Stimulated activated CD8-positive, alpha-beta memory T cell treated with anti-CD3 and anti-CD28 coated beads, Interleukin-7, amount 100 ng/mL, for 24 hours (primary cell): ENCODE measurements at places on chromosomes 3 and 15.

GRCh38 chr3:123792473-123793201 is 91.5 kb downstream of the MYLK start:
- no peak for DNase-seq

GRCh38 chr15:73624530-73624929 is 8.7 kb downstream of the NPTN start:
- no peak for DNase-seq

GRCh38 chr15:42494998-42495360 is 455 bp upstream of the SNAP23 start:
- no peak for DNase-seq

DNA sequence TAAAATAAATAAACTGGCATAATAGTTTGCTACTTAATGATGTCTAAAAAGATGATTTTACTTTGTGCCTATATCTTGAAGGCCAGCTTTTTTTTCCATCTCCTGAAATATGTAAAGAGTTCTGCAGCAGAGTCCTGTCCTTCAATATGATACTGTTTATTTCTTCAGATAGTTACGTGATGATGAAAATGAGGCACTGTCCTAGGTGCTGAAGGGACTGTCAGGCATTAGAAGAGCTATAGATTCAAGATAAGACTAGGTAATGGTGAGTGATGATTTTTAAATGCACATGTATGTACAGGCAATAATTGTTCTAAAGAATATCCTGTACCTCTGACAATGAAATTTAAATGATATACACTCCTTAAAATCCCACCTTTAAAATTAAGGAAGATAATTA is 326.9 kb upstream of the DNAJC19 start:
- DNase-seq, result no peak

GRCh38 chr15:92503889-92504288 is 110.2 kb downstream of the ST8SIA2 start:
- DNase-seq, result no peak

DNA sequence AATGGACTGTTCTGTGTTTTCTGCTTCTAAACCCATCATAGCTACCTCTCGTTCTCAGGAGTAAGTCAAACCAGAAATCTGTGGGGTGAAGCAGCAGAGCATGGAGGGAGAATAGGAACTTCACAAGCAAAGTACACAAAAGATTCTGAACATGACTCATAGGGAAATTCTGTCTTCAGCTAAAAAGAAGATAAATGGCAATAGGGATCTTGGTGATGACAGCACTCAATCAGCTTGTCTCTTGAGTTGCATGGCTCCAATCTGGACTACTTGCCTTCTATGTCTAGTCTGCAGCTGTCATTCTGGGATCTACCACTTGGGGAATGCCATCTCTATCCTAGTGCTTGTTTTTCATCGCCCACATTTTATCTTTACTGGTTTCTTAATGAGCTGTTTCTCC is 13.5 kb upstream of the GRAMD1C start:
- no peak for DNase-seq

- no peak for DNase-seq
These were observed 618.7 kb downstream of the EDEM1 start for GRCh38 chr3:5806192-5806591.

- DNase-seq, result no peak
These were observed 30.0 kb upstream of the NR2E3 start for GRCh38 chr15:71780115-71780976.

- peak; percentile 18 for DNase-seq
These were observed at the start of gene ZDHHC23 for GRCh38 chr3:113947372-113948014. Gene ZDHHC23, plus strand, starts transcription at chr3:113948013. Its CDS starts 790 bp downstream, at chr3:113948803.
